Stimulated activated CD4-positive, alpha-beta T cell treated with anti-CD3 and anti-CD28 coated beads, Interleukin-2, amount 100 ng/mL, for 24 hours (primary cell): ENCODE measurements at places on chromosomes 7 and 10.

DNA sequence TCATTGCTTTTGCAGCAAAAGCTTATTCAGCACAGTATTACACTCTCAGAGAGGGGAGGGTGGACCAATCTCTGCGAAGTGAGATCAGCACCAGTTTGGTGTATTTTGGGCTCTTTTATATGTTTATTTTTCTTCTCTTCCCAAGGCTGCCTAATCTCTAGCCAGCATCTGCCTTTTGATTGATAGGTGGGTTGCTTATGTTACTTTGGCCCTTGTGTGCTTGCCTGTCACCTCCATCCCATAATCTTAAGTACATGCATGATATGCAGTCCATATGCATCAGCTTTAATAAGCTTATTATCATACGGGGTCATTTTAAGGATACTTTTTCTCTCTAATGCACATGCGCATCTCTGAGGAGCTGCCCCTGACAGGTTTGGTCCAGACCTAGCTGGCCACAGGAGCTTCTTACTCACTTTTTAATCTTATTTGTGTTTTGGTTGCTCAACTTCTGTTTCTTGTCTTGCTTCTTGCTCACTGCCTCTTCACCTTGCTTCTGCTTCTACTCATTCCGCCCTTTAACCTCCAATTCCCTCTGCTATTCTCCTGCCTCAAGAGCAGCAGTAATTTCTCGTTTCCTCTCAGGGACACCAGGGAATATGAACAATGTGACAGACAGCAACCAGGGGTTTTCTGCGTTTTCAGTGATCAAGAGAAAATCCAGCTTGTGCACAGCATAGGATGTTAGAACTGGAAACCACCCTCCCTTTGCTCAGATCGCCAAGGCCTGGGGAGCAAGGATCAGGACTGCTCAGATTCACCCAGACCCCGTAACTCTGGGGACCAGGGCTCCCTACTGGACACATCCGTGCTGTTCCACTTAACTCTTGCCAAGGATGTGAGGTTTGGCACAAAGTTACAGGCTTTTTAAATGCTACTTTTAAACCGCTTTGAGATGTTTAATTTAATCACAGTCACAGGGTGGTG is 10.0 kb downstream of the RGR start:
- no peak for DNase-seq

- DNase-seq = no peak
Observed at GRCh38 chr7:134289841-134290240, 26.9 kb downstream of the SLC35B4 start.

DNA sequence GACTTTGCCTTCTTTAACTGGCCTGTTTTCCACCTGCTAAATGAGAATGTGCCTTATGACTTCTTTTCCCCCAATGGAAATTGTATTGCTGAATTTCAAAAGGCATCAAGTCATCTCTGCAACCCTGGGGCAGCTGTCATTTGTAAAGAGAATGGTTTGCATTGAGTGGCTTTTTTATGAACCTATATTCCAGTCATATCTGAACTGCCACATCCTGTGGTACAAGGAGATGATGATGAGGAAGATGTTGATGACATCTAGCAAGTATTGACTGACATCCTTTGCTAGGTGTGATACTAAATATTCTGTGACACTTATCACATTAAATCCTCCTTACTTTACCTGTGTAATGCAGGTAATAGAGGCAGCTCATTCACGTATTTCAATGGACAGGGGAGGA is 88.3 kb upstream of the KIAA1217 start:
- no peak for DNase-seq

GRCh38 chr10:28058746-28059145 is 59.9 kb upstream of the ODAD2 start:
- DNase-seq = no peak

- DNase-seq = peak; percentile 39
Observed at GRCh38 chr10:103661198-103661950, 167.9 kb downstream of the NEURL1 start.

- DNase-seq = no peak
Observed at GRCh38 chr10:127283576-127283975, 87.2 kb upstream of the INSYN2A start.

DNA sequence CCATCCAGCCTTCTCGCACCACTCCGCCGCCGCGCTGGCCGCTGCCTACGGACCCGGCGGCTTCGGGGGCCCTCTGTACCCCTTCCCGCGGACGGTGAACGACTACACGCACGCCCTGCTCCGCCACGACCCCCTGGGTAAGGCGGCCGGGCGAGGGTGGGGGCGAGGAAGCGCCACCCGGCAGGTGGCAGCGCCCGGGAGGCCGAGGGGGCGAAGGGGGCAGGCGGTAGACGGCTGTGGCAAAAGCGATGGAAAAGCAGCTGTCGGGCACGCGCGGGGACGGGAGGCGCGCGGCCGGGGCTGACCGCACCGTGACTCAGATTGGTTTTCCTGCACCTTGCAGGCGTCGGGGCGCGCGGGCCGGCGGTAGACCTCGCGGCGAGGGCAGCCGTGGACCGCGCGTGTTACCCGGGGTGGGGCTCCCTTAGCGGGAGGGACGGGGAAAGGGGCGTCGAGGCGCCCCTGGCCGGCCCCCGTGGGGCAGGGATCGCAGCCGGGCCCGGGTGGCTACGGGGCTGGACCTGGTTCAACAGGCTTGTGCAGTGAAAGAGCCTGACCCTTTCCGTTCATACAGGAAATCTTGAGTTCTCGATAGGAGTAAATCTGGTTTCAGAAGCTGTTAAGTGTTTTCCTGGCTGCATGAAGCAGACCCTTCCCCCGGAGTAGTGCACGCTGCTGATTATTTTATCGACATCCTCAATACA is 608 bp downstream of the HHEX start:
- DNase-seq = peak; percentile 62

DNA sequence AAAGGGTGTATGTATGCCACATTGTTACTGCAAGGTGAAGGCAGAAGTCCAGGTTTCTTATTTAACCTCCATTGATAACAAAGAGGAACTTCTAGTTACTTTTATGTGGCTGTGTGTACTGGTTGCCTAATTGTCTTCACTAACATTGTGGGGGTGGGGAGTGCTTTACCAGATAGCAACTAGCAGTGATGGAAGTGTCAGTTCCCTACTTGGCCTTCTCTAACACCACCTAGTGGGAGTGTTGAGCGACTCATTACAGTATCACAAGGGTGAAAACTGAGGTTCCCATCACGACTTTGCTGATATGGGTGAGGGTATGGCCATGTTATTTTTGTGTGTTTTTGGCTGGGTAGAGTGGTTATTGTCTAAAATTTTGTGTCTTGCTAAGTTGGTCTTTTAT is 274.4 kb downstream of the THSD7A start:
- DNase-seq = no peak
